ENCODE measurements at places on chromosomes 3 and 15.

DNA sequence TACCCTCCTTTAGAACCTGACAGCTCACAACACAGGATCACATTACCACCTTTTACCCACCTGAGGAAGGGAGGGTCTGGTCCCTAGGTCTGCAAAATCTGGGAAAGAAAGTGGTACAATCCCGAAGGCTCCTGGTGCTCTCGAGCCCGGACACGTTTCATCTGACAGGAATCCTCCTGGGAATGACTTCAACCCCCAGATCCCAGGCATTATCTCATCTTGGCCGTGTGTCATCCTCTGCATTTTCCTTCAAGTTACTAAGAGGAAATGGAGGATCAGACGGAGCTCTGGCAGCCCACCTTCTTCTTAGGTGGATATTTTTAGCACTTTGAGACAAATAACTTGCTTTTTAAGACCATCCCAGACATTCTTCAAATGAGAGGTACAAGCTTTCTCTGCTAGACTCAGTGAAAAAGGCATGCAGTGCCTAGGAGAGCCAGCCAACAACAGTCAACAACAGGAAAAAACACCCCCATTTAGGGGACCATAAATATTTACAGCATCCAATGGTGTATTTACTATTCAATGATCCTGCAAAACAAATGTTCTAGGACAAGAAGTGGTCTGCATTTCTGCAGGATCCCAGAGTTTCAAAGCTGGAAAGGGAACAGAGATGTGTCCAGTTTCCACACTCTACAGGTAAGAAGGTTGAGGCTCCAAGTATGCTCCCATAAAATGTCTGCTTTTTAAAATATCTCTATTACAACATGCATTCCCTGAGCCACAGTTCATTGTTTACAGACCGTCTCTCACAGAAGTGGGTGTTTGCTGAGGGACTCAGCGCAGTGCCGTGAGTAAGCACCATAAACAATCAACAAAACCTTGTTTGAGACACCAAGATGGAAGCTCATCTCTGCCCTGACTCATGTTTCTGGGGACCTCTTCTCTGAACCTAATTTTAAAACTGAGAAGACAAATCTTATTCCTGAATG, 38.3 kb upstream of the ARHGEF3 start:
- no peak for DNase-seq

- peak; percentile 48 for DNase-seq
Measured at GRCh38 chr3:128481438-128481942, 11.5 kb downstream of the GATA2 start.

DNA sequence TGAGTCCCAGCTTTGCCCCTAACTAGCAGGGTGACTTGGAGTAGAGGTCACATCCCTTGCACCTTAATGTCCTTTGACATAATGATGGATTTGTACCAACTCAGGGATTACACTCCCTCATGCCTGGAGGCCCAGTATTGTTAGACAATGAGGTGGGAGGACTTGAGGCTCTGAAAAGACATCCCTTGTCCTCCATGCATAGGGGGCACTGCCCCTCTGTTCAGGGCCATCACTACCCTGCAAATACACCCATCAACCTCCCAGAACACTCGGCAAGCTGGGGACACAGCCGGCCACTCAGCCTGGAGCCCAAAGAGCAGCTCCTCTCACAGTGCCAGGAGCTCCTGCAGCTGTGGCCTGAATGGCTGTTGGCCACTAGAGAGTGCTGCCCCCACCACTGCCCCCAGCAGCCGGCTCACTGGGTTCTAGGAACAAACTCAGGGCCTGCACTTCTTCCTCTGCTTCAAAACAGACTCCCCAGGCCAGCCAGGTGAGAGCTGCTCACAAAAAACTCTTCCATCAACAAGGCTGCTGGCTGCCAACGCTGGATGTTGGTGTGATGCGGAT, 90.2 kb downstream of the GABRB3 start:
- no peak for DNase-seq

DNA sequence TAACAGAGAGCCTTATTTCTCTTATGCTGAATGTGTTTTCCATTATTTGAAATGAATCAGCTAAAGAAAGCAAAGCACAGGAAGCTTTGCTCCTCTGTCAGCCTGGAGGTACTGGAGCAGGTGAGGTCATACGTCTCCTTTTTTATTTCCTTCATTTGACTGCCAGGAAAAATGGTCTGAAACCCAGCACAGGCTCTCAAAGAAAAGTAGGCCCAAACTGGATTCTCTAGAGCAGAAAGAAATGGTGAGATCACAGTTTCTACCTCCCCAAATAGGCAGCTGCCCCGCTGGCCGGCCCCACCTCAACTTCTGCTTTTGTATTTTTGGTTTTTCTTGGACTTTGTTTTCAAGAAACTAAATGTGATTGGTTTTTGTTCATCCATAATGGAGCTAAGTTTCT, 95.1 kb downstream of the RPL39L start:
- DNase-seq = no peak

GRCh38 chr3:142941373-142942123, 21.9 kb downstream of the PAQR9 start:
- no peak for DNase-seq

GRCh38 chr15:57595011-57595866, 3.5 kb downstream of the MYZAP start:
- DNase-seq = no peak

DNA sequence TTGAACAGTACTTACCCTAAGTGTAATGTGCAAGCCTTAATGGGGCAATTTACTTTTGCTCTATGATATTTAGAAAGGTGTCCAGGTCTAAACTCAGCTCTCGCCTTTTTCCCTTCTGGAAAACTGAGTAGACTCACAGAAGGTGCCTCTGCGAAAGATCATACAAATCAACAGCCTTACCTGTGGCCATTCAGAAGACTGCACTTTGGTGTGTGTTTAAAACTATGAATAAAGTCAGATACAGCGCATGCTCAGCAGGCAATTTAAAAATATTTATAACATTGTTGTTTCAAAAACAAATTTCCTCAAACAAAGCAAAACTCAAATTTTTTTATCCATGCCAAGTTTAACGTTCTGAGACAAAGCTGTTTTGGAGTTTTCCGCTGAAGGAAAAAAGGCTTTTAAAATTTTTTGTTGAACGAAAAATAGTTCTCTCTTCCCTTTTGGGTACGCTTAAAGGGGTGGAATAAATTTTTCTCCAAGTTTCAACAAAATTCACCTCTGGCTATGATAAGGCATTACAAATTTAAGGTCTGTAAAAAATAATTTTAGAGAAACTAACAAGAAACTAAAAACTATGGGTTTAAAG, 156.3 kb downstream of the TIGIT start:
- no peak for DNase-seq

DNA sequence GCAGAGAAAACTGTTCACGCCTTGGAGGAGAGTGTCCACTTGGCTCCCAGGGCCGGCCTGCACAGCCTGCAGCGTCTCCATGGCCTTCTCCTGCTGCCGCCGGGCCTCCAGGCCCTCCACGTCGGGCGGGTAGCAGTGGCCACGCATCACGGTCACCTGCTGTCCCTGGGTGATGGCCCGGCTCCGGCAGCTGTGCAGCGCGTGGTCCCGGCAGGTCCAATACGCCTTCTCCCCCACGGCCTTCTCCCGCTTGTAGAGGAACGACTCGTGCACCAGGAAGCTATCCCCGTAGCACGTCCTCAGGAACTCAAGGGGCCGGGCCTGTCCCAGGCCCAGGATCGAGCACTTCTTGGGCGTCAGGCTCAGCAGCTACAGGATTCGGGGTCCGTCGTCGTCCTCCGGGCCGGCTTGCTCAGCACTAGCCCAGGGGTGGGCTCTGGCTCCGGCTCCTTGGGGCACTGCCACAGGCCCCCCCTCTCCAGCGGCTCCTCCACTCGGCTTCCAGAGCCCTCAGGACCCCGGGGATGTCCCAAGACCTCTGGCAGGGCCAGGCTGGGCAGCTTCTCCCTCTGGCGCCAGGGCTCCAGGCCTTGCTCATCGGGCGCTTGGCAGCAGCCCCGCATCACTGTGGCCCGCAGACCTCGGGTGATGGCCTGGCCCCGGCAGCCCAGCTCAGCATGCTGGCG, 83.6 kb upstream of the FXR1 start:
- no peak for DNase-seq

GRCh38 chr3:105187344-105187743, 179.4 kb upstream of the ALCAM start:
- no peak for DNase-seq

DNA sequence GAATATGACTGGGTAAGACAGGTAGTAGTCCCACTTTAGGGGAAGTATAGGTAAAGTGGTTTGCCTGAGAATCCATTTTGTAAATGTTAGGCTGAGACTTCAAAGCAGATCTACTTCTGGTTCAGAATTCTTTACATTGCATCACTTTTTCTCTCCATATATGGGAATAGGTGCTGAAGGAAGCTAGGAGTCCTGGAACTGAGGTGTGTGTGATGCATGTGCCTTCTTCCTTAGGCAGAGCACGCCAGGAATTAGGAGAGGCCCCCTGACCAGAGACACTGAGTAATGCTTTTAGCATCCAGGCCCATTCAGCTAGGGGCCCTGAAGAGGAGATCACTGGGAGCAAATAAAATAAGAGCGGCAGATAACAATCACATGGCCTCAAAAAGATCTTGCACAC, 69.2 kb upstream of the DCP1A start:
- no peak for DNase-seq

All from NCI-H1436 (cell line).